ENCODE measurements at places on chromosomes 5 and 9.

DNA sequence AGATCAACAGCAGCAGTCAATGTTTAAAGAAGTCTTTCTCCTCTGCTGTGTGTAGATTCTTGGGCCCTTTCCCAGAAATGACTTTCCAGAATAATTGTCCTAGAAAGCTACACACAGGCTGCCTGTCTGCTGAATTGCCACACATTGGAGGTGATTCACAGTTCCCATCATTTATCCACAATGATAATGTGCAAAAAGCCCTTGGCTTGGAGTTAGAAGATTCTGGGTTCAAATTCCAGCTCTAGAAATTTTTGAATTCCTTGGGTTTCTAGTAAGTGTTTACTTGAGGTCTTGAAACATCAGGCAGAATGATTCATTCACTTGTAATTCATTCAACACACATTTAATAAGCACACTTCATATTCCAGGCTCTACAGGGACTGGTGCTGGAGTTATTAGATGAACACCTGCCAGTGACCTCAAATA, 28.6 kb upstream of the EPB41L4B start:
- DNase-seq: peak; percentile 84

DNA sequence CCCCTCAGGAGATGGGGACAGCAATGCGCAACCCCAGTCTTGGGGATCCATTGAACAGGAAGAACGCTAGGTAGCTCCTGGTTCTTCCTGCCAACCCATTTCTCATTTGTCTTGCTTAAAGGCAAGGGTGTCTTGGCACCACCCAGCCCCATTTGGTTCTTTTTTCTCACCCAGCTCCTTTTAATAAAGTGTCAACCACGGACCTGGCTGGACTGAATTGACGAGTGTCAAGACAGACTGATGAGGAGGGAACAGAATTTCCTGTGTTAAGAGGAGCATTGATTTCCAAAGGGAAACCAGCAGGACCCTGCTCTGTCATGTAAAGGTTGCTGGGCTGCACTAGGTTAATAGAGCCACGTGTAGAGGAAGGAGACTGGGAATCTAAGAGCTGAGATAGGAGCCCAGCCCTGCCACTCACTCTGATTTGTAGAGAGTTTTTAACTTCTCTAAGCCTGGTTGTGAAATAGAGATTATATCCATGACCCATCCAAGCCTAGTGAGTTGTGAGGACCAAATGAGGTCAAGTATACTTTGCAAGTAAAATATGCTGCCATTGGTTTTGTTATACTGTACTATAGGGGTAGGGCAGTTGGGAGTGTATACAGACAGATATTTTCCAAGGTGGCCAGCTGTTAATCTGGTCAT, 33.7 kb downstream of the OSTF1 start:
- DNase-seq: no peak

DNA sequence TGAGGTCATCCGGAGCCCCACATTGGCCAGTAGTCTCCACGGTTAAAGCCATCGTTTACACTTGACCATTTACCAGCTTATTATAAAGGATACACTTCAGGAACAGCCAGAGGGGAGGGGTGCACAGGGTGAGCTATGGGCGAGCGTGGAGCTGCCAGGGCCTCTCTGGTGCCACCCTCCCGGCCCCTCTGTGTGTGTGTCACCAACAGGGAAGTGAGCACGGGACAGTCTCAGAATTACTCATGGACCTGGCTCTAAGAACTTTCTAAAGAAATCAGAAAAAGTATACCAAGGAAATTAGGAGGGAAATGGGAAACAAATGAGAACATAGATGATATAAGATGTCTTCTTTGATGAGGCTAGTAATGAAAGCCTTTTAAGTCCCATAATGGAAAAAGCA, 13.5 kb downstream of the WDR5 start:
- DNase-seq: no peak

DNA sequence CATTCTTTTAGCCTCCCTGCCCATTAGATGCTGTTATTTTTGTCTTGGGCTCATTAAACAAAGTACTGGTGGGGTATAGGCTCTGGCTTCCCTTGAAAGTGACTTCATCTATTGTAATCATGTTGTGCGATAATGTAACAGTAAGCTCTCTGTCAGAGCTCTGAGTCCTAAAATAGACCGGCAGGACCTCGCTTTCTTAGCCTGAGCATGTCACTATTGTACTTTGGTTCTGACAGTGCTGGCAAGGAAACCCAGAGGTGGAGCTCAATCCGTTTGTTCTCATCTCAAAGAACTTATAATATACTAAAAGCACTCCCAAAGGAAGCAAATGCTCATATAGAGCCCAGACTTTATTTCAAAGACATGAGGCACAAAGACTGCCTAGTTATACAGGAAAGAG, 339.1 kb upstream of the CCNH start:
- no peak for DNase-seq

DNA sequence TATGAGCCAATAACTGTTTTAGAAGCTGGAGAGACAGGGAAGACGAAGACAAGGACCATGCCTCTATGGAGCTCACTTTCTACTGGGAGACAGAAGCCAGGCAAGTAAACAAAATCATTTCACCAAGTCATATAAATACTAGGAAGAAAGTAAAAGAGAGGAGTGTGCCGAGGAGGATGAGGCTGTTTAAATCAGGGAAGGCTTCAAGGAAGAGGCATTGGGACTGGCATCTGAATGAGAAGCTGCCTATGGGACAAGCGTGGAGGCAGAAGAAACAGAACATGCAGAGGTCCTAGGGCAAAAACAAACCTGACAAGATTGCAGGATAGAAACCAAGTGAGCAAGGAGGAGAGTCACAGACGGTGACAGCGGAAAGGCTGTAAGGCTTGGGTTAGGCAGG, 68.1 kb upstream of the CPLX2 start:
- no peak for DNase-seq

DNA sequence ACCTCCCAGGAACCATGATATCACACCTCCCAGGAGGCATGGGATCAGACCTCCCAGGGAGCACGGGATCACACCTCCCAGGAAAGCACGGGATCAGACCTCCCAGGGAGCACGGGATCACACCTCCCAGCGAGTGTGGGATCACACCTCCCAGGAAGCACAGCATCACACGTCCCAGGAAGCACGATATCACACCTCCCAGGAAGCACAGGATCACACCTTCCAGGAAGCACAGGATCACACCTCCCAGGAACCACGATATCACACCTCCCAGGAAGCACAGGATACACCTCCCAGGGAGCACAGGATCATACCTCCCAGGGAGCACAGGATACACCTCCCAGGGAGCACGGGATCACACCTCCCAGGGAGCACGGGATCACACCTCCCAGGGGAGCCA, 30.0 kb upstream of the FCN2 start:
- DNase-seq: no peak

GRCh38 chr5:174397206-174397605, 327.2 kb upstream of the MSX2 start:
- no peak for DNase-seq

DNA sequence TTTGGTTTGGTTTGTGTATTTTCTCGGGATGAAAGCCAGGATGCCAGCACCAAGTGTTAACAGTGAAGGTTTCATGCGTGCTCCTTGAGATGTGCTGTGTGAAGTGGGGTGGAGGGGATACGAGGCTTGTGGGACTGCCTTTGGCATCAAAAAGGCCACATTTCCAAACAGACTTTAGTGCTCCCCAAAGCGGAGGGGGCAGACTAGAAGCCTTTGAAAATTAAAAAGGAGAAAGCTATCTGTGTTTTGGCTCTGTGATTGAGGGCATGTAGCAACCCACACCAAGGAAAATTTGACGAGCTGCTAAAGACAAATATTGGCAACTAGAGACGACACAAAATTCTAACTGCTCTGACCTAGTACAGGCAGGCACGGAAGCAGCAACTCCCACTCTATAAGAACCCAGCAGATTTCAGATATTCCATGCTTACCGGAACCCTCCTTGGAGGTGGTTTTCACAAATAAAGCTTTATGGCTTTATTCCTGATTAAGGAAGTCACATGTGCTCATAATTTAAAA, 154.5 kb downstream of the ARSB start:
- no peak for DNase-seq

DNA sequence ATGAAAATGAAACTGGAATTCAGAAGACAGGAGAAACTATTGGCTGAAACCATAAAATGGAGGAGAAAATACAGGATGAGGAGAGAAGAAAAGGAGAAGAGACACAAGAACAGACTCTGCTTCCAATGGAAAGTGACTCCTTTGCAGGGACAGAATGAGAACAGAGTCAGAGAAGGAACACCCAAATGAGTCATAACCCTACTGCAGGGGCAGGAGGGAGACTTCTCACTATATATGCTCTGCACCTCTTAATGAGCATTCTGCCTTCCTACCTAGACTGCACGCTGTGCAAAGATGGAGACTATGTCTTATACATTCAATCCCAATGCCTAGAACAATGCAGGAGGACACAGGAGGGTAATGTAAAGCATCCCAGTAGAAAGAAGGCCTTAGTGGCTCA, 2.1 kb downstream of the SAXO1 start:
- no peak for DNase-seq

GRCh38 chr5:143636931-143637528, 174.9 kb upstream of the HMHB1 start:
- DNase-seq: no peak

DNA sequence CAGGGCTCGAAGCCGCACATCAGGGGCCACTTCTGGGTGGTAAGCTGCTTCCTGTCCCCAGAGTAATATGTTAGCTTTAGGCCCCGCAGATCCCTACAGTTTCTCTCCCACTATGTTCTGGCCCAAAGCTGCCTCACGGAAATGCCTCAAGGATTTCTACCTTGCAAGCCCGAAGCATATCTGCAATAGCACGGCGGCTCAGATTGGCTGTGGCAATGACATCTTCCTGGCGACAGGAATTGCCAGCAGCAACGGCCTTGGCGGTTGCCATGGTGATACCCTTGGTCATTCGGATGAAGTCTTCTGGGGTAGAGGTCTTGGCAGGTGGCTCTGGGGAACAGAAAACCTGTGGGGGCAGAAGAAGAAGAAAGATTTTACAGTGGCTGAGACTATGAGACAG, 10.3 kb upstream of the TPM2 start:
- DNase-seq: no peak

GRCh38 chr9:95175523-95175922, 142.0 kb downstream of the FANCC start:
- DNase-seq: no peak

GRCh38 chr5:100130307-100130706, 404.9 kb upstream of the FAM174A start:
- DNase-seq: no peak

GRCh38 chr5:62780888-62781287, 202.3 kb downstream of the LRRC70 start:
- DNase-seq: no peak

- no peak for DNase-seq
These were observed 8.2 kb upstream of the EPB41L4B start for GRCh38 chr9:109328978-109329637.

DNA sequence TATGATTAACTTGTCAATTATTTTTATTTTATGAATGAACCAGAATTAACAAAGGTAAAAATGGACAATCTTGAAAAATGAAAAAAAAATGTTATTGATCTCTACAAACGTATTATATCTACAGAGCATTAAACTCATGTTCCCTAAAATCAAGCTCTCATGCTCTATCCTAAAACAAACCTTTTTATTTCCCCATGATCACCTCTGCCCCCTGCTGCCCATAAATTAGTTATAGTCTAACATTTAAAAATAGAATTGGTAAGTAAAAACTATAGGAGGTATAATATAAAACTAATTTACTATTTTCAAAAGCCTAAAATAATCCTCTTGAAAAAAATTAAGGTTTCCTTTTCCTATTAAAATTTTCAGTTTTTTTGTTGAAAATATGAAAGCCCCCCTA, 168.0 kb upstream of the POU5F2 start:
- DNase-seq: no peak

- DNase-seq: no peak
These were observed 9.6 kb downstream of the RNF145 start for GRCh38 chr5:159199780-159200179.

- DNase-seq: no peak
These were observed 78.1 kb downstream of the SNCAIP start for GRCh38 chr5:122390154-122390553.

GRCh38 chr9:129386812-129387177, 208.7 kb upstream of the IER5L start:
- no peak for DNase-seq

DNA sequence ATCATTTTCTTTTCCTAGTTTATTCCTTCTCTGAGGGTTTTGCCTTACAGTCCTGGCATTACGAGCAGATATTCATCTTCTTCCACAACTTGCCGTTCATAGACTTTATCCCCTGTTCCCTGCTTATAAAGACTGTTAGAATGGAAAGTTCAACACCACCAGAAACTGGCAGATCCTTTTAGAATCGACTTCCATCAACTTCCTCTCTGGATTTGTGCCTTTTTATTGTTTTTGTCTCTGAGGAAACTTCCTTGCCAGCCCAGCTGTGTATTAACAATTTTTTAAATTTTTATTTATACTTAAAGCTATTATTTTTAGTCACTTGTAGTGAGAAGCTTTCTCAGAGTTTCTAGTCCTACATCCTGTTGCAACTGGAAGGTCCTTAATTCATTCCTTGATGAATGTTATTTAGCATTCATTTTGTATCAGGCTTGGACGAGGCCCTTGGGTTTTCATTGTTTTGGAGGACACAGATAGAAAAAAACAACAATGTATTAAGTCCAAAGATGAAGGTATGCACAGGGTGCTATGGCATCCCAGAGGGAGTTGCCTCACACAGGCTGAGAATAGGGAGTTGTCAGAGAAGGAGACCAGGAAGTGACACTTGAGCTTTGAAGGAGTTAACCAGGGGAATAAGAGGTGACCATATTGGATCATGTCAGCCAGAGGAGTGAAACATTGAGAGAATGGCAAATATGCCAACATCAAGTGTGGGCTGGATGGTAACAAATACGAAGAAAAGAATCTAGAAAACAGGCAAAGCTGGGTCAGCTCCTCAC, 81.3 kb downstream of the ADAMTSL1 start:
- no peak for DNase-seq

DNA sequence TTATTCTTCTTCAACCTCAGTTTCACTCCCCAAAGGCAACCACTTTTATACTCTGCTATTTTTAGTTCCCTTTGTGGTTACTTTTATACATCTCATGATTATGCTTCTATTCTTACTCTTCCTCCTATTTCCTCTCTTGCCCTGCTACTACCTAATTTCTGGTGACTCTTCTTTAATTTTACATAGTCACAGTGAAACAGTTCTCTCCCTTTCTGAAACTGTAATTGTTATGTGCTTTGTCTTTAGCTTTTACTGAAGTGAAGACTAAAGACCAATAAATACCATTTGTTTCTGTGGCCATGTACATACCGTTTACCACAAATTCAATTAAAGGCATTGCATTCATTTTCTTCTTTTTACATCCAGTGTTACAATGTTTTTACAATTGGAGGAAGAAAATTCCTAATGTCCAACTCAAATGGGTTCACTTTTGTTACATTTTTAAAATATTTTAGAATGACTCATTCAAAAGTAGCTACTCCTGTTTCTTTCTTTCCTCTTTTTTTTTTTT, 410.6 kb downstream of the PSAT1 start:
- DNase-seq: peak; percentile 70

GRCh38 chr9:107919263-107919662, 429.7 kb upstream of the KLF4 start:
- no peak for DNase-seq

DNA sequence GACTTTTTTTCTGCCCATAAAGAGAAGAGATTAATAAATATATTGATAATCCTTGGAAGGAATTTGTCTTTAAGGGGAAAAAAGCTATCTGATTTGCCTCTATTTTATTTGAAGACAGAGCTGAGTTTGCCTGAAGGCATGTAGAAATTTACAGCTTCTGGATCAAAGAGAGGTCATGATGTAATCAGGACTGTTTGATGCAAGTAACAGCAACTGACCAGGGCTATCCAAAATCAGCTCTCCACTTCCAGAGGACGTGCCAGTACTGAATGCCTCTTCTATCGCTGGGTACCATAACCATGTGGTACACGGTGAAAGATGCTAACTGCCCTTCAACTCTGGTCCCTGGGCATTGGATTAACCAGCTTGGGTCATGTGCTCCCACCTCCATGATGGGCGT, 90.6 kb downstream of the ZFAND5 start:
- DNase-seq: no peak
